Renal cortex interstitium (tissue), 15 donors: ENCODE measurements at places on chromosomes 7 and 10.

DNA sequence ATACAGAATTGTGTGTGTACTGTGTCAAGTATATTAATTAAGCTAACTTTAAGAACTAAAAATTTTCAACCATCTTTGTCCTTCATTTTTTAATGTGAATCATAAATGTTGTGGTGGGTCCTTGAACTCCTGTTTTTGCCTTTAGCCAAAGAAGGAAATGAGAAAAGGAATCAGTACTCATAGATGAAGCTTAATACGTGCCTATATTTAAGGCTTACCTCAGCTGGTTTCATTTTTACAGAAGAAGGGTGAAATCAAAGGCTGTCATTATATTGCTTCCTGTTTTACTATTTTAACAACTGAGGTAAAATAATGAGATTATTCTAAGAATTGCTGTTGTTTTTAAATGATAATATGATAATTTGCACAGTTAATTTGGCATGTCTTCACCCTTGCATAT is 6.3 kb upstream of the SNX13 start:
- DNase-seq = no peak

DNA sequence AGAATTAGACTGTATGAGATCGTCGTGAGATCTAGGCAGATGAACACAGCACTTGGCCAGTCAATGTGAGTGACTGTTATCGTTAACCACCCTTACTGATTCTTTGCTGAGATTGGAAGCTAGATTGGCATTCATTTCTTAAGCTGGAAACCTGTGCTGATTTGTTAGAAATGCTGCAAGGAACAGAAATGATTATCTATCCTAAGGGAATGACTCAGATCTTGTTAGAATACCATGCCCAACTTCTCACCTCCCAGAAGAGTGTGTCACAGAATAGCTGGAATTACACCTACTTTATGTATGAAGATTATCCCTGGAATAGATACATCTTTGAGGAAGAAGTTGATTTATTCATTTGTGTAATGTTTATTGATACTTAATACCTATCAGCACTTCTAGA is 275.2 kb downstream of the AUTS2 start:
- no peak for DNase-seq

DNA sequence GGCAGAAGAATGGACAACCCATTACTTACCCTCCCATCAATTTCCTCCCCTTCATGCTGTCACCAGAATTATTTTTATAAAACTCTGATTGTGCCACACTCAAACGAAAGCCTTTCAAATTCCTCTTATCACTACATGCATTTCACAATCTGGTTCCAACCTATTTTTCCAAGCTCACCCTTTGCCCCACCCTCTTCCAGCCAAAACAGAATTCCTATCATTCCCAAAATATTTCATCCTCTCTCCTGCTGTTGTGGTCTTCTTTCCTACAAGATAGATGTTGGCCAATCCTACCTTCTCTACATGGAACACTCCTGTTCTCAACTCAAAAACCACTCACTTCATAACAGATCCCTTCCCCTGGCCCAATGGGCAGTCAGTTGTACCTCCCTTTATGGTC is 111.5 kb downstream of the ELAPOR2 start:
- DNase-seq = no peak

- no peak for DNase-seq
These were observed 34.5 kb downstream of the EBF3 start for GRCh38 chr10:129929343-129930292.

- no peak for DNase-seq
These were observed 321.6 kb upstream of the PHYHIPL start for GRCh38 chr10:58854811-58855210.

- peak; percentile 57 for DNase-seq
These were observed 55.6 kb downstream of the STEAP1B start for GRCh38 chr7:22444181-22444971.

- no peak for DNase-seq
These were observed 124.3 kb downstream of the THSD7A start for GRCh38 chr7:11707606-11708193.

- no peak for DNase-seq
These were observed 148.4 kb downstream of the TCERG1L start for GRCh38 chr10:131162866-131163843.

- DNase-seq = no peak
These were observed 625.1 kb upstream of the MKI67 start for GRCh38 chr10:128751284-128751683.
